ENCODE measurements at places on chromosomes 16 and 17. TPM values are rescaled to one million over a fixed set of nuclear protein-coding genes. Genes with fewer than 3 reads are reported as not detected.

Gene DLX4
- total RNA-seq = not detected

Gene AATK
- total RNA-seq = 3.6 TPM

GRCh38 chr16:4358831-4359561, 7.9 kb upstream of the PAM16 start:
- peak; percentile 72 for DNase-seq

DNA sequence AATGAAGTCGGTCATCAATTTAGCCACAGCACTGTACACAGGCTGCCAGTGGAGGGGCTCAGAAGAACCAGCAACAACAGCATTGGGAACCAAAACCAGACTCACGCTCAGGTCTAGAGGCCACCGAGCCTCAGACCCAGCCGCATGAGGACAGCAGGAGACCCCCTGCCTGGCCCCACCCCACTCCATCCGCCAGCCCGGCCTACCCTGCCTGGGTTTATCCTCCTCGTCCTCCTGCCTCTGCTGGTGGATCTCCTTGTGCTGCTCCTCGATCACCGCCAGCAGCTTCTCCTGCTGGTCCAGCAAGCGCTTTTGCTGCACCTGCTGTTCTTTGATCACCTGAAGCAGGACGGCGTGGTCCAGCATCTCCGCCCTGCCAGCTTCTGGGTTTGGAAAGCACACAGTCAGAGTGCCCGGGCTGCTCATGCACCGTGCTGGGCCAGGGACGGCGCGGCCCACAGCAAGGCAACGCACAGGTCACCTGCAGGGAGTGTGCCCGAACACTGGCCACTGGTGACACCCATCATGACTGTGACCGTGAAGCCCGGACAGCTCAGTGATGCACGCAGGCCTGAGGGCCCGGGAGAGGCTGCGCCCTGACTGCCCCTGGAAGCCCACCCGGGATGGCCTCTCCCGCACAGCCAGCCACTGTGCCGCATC, 7.7 kb downstream of the NDUFAF8 start:
- no peak for DNase-seq

DNA sequence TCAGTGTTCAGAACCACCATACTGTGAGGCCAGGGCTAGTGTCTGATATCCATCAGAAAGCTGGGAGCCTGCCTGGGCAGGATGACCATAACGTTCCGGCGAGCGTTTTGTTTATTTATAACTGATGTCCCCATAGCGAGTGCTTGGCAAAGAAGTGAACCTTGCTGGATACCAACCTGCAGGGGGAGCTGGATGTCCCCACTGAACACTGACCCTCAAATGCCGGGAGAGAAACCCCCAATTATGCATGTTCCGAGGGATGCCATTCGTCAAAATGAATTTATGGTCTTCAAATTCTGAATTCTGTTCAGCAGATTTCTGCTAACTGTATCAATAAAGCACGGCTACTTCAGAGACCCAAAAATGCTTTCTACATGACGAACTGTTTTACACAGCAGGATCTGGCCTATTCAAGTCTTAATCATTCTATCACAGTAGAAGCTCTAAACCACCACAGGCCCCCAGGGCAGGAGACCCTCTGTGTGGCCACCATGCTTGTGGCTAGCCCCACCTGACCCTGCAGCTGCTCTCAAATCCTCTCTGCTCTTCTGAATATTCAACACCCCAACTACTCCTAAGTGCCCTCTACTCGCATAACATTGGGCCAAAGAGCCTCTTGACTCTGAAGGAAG, 15.2 kb downstream of the MED24 start:
- peak; percentile 80 for DNase-seq

Gene KLHL10
- total RNA-seq = not detected

DNA sequence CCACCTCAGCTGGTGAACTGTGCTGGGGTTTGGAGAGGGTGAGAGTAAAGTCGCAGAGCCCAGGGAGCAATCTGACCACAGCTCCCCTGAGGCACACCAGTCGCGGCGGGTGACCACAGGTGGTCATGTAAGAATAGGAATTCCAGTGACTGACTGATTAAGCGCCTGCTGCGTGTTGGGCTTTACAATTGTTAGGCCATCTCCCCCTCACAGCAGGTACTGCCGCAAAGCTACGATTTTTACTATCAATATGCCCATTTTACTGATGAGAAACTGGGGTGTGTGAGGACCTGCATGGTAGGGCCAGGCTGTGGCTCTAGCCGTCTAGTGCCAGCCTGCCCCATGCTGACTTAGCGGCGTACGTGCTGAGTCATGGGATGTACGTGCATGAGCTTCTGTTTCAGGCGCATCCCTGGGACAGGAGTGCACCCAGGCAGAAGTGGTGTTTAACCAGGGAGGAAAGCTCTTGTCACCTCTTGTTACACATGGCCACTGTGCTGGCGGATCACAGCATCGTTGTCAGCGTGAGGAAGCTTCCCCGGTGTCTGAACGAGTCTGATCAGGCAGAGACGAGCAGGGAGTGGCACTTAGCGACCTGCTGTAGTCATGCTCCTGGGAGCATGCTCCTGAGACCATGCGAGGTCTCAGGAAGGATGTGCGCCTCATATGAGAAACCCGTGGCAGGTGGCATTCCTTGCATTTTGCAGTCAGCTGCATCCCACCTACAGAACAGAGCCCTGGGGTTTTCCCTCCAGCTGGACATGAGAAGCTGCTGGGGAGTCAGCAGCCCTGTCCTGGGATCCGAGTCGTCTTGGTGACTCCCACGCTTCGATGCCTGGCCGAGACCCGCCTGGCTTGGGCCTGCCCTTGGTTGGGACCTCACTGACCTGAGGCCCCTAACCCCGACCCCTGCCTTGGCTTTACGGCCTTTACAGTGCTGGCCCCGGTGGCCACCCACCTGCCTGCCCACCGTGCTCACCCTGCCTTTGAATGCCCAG, 163.7 kb upstream of the CHMP6 start:
- no peak for DNase-seq

GRCh38 chr16:59701963-59702930, 968.1 kb upstream of the GOT2 start:
- no peak for DNase-seq

DNA sequence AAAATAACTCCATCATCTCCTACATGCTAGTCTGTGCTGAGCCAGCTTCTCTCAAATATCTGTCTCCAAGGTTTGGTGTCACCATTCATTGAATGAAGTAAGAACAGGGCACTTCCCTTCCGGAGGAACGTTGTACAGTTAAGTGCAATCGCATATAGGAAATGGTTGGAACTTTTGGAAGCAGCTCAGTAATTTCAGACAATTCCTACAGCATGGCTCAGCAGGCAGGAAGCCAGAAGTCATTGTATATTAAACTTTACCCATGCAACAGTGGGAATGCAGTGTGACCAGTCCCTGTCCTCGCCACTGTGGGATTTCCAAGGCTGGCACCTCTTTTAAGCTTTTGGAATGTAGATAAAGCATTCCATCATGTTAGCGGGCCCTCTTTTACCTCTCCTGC, 51.1 kb upstream of the MYH2 start:
- DNase-seq = no peak

Gene OR2C1
- not detected for total RNA-seq

DNA sequence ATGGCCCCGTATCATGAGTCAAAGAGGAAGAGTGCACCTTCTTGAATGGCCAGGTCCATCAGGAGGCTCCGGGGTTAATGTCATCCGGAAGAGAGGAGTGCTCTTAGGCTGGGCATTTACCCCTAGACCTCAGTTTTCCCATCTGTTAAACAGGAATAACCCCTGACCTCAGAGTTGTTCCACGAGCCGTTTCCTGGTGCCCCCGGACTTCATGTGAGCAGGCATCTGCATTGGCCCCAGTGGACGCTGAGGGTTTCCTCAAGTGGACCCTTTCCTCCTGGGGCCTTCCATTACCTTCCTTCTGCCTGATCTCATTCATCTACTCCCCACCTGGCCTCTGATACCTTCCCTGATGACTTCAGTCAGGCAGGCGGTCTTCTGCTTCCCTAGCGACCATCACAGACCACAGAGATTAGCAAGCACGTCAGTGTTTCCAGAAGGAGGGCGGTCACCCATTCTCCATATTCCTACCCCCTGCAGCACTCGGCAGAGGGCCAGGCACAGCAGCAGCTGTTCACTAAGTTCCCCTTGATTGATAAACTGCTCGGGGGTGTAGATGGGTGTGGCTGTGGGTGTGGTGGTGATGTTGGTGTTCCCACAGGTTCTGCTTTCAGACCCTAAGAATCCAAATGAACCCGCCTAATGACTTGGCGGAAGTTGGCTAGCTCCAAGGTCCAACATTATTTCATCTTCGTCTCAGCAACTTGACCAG, 346.6 kb upstream of the TNRC6C start:
- DNase-seq = no peak

DNA sequence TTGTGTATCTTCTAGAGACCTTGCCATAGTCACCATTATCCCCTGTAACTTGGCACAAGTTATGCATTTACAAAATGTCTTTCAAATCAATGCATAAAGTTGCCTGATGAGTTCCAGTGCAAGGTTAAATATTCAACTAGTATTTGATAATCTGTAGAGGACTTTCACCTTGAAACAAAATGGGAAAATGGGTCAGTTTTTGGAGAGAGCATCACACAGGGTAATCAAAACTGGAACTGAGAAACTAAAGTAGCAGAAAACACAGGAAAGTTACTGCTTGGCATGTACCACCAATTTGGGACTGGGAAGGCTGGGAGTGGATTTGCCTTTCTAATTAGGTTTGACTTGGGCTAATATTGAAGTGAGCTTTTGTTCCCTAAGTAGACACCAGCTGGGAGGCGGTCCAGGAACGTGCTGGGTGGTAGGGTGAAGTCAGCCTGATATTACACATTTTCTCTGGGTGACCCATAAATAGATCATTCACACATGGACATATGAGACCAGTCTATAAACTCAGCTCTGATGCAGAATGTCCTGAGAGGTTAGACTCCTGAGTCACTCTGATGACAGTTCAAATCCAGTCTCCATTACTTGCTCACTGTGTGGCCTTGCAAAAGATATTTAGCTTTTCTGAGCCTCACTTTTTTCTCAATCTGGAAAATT, 152.3 kb downstream of the PCTP start:
- DNase-seq = no peak

DNA sequence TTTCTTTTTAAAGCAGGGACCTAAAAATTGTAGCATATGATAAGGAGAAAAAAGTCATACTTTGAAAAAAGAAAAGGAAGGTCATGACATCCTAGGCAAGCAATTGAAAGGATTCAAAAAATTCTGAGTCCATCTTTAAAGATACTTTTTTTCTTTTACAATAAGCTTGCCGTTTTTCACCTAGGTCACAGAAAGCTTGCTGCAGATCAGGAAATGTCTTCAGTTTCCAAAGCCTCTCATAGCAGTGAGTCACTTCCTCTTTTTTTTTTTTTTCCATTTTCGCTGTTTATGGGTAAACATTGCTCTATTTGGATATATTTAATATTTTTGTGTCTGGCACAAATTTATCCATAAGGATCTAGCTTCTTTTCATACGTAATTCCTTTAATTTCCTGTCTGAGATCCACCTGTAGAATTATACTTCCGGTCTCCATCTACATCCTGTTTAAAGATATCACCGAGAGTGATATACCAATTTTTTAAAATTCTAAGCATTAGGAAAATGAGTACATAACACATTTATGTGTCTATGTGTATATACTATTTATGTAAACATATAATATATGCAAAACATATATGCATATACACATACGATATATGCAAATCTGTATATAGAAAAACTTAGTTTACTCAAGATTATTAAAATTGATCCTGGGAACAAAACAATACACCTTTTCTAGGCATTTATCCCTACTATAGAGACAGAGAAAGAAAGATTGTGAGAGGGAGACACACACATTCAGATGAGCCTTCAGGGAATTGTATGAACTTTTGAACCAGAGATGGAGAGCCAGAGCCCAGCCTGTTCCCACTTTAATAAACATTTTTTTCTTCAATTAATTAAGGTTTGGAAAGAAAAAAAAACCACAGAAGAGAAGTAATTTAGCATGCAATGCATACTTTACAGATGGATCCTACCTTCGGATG, 134.4 kb downstream of the SKAP1 start:
- DNase-seq = no peak

Gene CSH1
- total RNA-seq = not detected

- no peak for DNase-seq
Measured at GRCh38 chr17:51045621-51046020, 75.0 kb downstream of the SPAG9 start.

Gene COQ9
- 175 TPM for total RNA-seq

GRCh38 chr17:7579001-7579833, at the start of gene CD68:
CD68 (plus strand) TSS chr17:7579638; CDS start chr17:7579678, 40 bp downstream.
- DNase-seq = peak; percentile 85

Gene MT1F
- 8.1 TPM for total RNA-seq

Gene NPIPB9
- 0.29 TPM for total RNA-seq

Gene CDK5RAP3
- total RNA-seq = 80.9 TPM

GRCh38 chr16:89115216-89115861, 21.7 kb downstream of the ACSF3 start:
- peak; percentile 89 for DNase-seq

- DNase-seq = no peak
Measured at GRCh38 chr17:17359271-17359670, 56.1 kb downstream of the NT5M start.

- DNase-seq = no peak
Measured at GRCh38 chr17:66789961-66790437, 44.9 kb upstream of the CACNG5 start.

GRCh38 chr17:2051061-2051932, 3.6 kb upstream of the HIC1 start:
- peak; percentile 59 for DNase-seq

- peak; percentile 98 for DNase-seq
Measured at GRCh38 chr17:2396568-2397246, 4.2 kb downstream of the MNT start.

GRCh38 chr17:76558198-76559095, 18.6 kb downstream of the PRCD start:
- no peak for DNase-seq

GRCh38 chr17:64683796-64684195, 21.7 kb upstream of the SMURF2 start:
- no peak for DNase-seq

DNA sequence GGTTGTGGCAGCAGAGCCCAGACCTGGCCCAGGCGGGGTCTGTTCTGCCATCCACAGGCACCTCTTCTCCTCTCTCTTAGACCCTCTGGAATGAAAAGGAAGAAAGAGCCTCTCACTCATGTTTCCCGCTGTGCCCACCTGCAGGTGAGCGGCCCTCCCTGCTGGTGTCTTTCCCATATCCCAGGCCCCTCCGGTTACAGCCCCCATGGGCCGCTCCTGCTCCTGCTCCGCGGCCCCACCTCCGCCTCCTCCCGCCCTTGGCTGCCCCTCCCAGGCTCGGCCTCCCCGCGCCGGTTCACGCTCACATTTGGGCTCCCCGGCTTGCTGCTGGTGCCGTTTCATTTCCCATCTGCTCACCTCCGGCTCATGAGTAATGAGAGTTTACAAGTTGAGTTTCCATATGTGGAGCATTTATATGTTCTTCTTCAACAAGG, 98.7 kb upstream of the SDK2 start:
- no peak for DNase-seq

Gene STAT5B
- 32.4 TPM for total RNA-seq

- DNase-seq = no peak
Measured at GRCh38 chr17:15418781-15419180, 48.6 kb downstream of the CDRT4 start.

Gene TBC1D3E
- not detected for total RNA-seq

Measured in heart left ventricle (tissue), 16 donors.